Stimulated activated CD4-positive, alpha-beta T cell treated with anti-CD3 and anti-CD28 coated beads, Interleukin-1b, Interleukin-23, amount 100 ng/mL, for 1 hour (primary cell): ENCODE measurements at places on chromosomes 2 and 18.

DNA sequence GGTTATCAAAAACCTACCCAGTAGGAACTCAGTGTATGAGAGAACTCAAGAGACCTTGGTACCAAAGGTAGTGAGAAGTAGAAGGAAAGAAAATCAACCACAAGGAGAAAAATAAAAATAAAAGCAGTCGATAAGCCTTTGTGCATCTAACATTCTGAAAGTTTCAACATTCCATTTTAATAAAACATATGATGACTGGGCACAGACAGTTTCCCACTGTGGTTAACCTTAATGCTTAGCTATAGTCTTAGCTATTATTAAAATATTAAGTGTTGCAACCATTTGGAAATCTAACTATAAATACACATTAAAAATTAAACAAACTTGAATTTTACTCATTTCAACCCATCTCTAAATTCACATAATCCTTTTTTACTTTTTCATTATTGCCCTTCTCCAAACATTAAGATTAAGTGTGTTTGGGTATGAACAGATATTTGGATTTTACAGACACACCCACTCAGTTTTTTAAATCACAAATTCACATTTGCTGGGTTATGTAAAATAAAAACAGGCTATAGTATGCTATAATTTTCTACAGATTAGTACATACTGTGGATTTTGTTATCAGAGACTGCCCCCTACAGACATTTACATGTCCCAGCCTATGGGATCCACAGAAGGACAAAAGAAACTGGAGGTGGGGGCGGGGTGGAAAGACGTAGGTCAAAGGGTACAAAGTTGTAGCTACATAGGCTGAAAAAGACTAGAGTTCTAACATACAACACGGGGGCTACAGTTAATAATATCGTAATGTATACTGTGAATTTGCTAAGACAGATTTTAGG, 32.8 kb downstream of the SRBD1 start:
- no peak for DNase-seq

- DNase-seq, result no peak
These were observed 14.4 kb downstream of the GPR45 start for GRCh38 chr2:105255979-105256378.

DNA sequence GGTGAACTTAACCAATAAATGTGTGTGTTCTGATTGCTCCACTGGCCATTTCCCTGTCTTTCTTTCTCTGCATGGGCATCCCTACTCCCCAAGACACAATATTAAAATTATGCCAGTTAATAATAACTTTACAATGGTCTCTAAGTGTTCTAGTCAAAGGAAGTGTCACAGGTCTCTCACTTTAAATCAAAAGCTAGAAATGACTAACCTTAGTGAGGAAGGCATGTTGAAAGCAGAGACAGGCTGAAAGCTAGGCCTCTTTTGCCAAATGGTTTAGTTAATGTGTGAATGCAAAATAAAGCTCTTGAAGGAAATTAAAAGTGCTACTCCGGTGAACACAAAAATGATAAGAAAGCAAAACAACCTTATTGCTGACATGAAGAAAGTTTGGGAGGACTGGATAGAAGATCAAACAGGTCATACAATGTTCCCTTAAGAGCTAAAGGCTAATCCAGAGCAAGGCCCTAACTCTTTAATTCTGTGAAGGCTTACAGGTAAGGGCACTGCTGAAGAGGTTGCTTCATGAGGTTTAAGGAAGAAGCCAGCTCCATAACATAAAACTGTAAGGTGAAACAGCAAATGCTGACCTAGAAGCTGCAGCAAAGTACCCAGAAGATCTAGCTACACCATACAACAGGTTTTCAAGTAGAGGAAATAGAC, 44.0 kb upstream of the ARHGAP15 start:
- no peak for DNase-seq

DNA sequence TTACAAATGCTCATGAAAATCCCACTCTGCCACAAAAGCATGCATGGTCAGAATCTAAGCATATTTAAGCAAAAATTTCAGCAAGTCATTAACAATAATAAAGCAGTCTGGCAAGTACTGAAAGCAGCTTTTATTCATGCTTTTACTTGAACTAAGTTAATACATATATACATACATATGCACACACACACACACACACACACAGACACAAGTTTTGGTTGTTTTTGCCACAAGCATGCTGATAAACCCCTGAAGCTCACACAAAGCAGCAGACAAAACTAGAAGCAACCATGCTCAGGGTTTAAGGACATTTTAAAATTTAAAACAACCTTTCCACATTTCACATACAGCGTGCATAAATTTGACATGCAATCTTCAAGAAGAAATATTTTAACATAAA, 819.1 kb upstream of the FSHR start:
- no peak for DNase-seq

DNA sequence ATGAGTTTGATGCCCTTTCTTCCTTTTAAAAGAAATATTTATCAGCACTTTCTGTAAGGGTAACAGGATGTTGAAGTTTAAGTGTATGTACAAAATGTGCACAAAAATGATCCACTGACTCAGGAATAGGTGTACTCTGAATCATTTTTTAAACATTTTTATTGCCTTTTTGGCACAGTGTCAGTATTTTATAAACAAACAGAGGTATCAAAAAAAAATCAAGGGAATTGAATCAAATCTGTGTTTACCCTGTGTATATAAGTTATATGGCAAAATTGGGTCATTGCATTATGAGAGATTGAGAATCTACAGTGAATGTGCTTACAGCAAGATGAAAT, 513.9 kb upstream of the NETO1 start:
- no peak for DNase-seq

- no peak for DNase-seq
These were observed 134.2 kb upstream of the NOL4 start for GRCh38 chr18:34358923-34359322.

DNA sequence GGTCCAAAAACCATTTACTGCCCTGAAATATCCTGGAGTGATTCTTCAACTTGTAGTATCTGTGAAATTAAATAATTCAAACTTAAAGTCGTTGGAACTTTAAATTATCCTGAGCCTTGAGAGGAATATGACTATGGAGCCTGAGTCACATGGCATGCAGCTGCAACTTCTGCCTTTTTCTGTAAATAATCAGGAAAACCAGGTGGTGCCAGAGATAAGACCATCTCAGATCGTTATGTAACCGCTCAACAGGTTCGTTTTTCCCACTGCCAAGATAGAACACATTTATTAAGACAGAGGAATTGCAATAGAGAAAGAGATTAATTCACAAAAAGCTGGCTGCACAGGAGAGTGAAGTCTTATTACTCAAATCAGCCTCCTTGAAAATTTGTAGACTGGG, 876.5 kb downstream of the SUCLG1 start:
- DNase-seq, result no peak

- no peak for DNase-seq
These were observed 185.1 kb upstream of the CYP26B1 start for GRCh38 chr2:72332720-72333119.

- no peak for DNase-seq
These were observed 631 bp downstream of the RPL31 start for GRCh38 chr2:101002562-101003277.

DNA sequence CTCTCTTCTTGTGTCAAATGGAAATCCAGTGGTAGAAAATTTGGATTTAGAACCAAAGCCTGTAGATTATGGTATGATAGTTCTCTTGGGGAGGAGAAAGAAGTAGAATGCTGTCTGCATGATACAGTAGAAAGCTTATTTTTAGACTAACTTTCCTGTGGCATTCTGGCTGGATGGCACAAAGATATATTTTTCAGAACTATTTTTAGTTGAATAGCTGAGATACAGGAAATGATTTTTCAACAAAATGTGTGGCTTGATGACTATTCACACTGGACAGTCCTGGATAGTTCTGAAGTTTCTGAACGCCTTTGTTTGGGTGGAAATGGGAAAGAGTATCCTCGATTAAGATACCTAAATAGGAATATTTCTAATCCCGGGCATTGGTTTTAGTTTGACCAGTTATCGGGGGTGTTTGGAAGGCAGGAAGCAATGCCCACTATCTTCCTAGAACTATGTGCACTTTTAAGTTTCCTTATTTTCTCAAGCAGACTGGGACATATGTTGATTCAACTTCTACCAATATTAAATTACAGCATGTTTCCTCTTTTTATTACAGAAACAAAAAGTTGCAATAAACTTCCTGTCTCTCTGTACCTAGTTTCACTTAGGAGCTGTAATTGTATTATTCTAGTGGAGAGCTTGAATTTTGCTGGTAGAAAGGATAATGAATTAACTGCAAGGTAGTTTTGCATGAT, 32.1 kb downstream of the GDF7 start:
- no peak for DNase-seq

DNA sequence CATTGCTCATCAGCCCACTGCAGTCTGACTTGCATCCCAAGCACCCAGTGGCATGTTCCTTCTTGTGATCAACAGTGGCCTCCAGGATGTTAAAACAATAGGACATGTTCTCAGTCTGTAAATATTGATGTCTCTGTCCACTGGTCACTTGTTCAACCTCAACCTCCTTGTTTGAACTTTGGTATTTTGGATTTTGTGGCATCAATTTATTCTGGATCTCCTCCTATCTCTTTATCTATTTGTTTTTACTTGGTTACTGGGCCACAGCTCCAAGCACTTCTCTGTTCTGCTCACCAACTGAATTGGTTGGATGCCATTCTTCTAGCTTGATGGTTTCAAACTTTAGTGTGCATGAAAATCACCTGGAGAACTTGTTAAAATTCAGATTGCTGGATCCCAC, 1414.8 kb upstream of the CELF4 start:
- no peak for DNase-seq

DNA sequence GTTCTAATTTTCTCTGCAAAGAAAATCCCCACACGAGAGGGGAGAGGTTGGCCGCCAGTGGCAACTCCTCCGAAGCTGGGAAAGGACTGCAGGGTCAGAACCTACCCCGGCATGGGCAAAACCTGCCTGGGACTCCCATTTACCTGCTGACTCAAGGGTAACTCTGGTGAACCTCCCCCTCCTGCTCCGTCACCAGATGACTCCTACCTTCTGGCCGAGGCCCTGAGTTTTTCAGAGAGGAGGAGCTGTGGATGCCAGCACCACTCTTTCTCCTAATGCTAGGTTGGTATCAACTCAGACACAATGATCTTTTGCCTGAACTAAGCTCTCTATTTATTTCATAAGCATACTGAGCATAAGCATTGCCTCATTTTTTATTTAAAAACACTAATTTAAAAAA, 96.6 kb downstream of the ALPK2 start:
- DNase-seq, result no peak

DNA sequence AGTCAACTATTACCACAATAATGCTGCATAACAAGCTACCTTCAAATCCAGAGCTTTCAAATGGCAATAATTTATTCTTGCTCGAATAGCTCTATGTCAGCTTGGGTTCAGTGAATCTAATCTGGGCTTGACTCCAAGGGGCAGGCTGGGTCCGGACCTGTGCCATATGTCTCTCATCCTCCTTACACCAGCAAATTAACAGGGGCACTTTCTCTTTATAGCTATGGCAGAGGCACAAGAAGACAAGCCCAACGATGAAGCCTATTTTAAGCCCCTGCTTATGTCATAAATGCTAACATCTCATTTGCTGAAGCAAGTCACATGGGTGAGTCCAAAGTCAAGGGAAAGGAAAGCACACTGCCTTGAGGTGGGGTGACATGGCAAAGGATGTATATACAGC, 13.3 kb upstream of the ZNF521 start:
- no peak for DNase-seq

- no peak for DNase-seq
These were observed 9.2 kb downstream of the INHA start for GRCh38 chr2:219581346-219581745.

GRCh38 chr2:29260142-29260772, 145.0 kb downstream of the CLIP4 start:
- DNase-seq, result no peak

- DNase-seq, result no peak
These were observed 91.0 kb upstream of the MCFD2 start for GRCh38 chr2:47006374-47007222.

DNA sequence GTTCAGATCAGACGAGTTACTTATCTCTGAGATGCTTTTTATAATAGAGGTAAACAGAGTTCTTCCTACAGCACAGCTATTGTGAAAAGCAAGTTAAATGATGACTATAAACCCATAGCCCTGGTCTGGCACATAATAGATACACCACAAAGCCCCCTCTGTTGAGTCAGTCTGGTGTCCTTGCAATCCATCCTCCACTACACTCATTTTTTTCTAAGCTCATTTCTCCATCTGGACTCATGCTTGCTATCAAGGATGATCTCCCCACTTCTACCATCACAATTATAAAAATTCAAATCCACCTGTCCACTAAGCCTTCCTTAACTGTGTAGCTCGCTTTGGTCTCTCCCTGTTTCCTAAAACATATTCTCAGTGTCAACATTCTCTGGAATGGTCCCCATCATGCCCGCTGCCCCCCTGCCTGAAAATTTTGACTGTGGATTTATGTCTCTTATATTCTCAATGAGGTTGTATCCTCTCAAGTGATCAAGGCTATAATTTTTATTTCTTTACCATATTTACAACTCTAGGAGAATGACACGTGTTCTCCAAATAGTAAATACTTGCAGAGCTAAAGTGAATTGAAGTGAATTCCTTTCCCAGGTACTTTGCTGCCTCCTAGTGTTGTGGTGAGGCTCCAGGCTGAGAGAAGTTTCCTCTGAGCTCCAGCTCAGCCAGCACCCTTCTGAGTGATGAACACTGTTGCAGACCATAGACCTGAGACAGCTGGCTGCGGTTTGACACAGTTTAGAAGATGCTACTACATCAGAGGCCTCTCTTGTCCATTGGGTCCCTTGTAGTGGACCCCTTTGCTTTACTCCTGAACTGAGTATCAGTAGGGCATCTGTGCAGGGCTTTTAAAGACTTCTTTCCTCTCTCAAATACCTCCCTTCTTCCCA, 108.7 kb downstream of the DPP10 start:
- DNase-seq, result no peak

GRCh38 chr2:238971318-238972145, 123.6 kb downstream of the TWIST2 start:
- DNase-seq, result no peak

GRCh38 chr18:35397976-35398375, 20.8 kb upstream of the ZNF396 start:
- DNase-seq, result no peak

DNA sequence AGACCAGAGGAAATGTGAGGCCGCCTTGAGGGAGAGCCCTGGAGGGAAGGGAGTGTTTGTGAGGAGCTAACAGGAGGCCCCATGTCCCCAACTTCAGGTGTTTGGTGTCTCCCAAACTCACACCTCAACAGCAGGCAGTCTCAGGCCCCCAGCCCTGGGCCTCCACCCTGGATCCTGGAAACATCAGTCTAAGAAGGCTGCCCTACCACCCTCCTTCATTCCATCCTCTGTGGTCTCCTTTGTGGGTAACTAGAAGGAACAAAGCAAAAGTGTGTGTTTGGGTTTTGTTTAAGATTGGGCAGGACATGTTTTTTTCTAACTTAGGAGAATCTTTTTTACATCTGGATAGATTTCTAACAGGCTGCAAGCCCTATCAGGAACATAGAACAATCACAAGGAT, 404.3 kb downstream of the BCL11A start:
- no peak for DNase-seq

- DNase-seq, result no peak
These were observed 61.5 kb downstream of the AGAP1 start for GRCh38 chr2:235555371-235555770.

- no peak for DNase-seq
These were observed 33.9 kb downstream of the ZBTB7C start for GRCh38 chr18:48375150-48375800.

- peak; percentile 34 for DNase-seq
These were observed 1.7 kb upstream of the POLR2D start for GRCh38 chr2:127859712-127860085.
